Neural crest cell (in vitro differentiated cells): ENCODE measurements at places on chromosomes 6 and 20.

DNA sequence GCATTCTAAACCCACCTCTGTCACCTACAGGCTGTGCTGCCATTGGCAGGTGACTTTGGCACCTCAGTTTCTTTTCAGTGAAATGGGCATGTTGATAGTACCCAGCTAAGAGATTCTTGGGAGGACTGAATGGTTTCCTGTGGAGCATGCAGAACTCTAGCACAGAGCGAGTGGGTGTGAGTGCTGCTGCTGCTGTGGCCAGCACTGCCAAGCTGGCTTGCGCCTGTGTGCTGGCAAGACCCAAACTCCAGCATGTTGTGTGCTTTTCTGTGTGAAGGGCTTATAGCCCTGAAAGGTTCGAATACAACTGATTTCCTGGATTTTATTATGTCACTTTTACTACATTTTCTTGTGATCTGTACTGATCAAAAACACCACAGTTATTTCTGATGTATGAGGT, 78.1 kb upstream of the KIF25 start:
- DNase-seq: no peak

GRCh38 chr6:41707565-41708200, 27.7 kb downstream of the TFEB start:
- no peak for DNase-seq

DNA sequence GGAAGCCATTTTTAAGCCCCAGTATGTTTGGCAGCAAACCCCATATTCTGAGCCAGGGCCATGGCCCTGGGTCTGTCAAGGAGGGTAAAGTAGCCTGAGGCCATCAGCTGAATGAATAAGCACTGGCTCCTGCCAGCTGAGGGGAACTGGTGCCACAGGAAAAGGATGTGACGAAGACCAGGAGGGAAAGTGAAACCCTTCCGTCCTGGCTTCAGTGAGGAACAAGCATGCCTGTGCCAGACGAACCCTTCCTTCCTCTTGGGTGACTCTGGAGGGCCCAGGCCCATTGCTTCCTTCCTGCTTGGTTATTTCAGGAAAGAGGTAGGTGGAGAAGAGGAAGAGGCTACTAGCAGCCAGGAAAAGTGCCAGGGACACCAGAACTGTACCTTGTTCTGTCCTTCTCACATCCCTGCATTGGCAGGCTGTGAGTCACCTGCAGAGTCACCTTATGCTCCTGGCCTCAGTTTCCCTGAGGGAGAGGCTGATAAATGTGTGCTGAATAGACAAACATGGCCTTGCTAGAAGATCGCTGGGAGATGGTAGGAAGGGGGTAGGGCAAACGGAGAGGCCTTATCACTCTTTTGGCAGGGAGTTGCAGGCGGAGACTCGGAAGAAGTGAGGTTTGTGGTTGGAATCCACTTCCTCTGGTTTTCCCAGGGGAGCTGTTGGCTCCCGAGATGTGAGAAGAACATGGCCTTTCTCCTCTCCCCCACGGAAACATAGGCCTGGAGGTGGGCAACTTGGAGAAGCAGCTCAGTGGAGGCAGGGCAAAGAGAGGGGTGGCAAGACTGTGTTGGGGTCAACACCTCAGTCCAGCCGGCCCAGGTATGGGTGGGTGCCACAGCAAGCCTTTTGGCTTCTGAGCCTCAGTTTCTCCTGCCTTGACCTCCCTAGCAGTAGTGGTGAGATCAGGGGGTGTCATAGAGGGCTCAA, 37.4 kb downstream of the COX4I2 start:
- DNase-seq: no peak

- no peak for DNase-seq
Observed at GRCh38 chr6:122484760-122485159, 13.2 kb upstream of the SERINC1 start.

DNA sequence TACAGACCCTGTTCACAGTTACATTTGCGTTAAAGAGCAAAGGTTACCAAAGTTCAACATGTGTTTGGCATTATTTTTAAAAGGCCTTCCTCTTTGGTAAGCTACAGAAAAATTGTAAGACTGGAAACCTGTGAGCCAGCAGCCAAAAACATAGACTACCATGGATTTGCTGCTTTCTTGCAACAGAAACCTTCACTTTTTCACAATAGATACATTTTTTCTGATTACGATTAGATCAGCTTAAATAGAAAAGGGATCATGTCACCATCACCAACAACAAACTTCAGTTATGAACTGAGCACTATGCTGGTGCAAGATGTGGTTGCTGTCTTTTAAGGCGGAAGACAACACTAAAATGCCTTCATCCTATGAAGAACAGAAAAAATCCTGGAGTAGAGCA, 112.3 kb upstream of the MARCKS start:
- DNase-seq: no peak

DNA sequence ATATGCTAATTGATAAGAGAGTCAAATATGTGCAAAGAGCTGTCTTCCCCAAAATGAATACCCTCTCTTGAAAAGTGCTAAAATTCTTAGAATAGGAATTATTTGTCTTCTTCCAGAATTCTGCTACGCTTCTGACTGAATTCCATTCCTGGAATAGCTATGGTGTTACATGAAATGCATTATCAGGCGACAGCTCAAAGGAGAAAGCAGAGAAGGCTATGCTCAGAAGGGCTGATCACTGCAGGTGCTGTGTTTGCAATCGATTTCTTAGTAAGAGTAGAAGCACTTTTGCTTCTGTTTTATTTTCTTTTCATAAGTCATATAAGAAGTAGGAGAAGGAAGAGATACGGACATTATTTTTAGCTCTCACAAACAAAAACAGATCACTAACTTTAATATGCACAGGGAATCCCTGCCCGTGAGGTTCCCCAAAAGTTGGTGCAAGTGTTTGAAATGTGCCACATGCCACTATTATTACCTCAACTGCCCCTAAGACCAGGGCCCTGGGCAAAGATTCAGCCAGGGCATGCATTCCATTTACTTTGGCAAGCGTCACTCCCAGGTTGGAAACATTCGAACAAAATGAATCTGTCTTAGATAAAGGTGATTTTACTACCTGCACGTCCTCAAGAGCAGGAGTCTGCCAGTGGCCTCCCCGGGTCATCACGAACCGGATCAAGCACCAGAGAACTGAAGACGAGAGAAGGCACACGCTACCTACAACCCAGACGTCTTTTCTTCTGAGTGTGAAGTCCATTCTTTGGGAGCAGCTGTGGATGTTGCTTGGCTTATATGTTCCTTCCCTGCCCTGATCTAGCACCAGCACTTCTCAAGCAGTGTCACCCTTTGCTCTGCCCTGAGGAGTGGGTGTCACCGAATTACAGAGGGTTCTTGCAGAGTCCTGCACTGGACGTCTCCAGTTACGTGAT, 7.2 kb downstream of the MYLK4 start:
- no peak for DNase-seq

DNA sequence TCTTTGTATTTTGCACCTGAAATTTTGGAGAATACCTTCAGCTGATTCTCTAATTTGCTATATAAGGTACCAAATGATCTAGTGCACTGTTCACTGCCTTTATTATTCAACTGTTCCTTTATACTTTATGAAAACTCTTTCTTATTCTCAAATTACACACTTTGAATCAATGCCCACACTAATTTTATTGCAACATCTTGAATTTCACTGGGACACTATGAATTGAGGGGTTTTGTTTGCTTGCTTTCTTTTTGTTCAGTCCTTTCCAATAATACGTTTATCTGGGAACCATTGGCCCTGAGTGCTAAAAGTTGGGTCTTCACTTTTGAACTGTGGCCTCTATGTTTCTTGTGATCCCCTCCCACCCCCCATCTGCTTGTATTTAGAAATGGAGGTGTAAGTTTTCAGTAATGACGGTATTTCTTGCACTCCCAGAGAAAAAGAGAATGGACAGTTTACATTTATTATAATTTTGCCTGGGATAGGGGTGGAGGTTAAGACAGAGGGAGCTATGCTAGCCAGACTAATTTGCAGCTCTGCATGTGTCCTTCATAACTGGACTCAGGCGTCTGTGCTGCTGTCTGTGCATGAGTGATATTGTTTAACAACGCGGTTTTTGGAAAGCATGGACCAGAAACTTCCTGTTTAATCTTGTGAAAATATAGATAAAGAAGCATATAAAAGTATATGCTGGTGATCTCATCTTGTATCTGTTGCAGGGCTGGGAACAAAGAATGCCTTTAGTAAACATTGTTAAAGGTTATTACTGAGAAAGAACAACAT, 98.1 kb downstream of the DNAH8 start:
- no peak for DNase-seq

- DNase-seq: no peak
Observed at GRCh38 chr6:152727507-152727906, 23.1 kb upstream of the VIP start.

DNA sequence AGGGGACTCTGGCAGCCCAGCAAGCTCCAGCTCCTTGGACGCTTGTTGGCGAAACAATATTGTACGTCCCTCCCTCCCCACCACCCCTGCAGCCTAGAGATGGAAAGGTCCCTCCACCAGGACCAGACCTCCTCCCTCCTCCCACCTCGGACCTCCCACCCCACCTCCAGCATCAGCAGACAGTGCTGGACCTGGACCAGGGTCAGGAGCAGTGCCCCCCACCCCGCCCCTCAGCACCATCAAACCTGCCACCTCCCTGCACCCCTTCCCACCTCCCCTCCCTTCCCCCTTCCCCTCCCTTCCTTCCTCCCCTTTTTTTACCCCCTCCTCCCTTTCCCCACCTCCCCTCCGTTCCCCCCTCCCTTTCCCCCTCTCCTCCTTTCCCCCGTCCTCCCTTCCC, 98.4 kb downstream of the TAF4 start:
- no peak for DNase-seq

- DNase-seq: no peak
Observed at GRCh38 chr20:4937407-4938319, 63.6 kb downstream of the SLC23A2 start.

DNA sequence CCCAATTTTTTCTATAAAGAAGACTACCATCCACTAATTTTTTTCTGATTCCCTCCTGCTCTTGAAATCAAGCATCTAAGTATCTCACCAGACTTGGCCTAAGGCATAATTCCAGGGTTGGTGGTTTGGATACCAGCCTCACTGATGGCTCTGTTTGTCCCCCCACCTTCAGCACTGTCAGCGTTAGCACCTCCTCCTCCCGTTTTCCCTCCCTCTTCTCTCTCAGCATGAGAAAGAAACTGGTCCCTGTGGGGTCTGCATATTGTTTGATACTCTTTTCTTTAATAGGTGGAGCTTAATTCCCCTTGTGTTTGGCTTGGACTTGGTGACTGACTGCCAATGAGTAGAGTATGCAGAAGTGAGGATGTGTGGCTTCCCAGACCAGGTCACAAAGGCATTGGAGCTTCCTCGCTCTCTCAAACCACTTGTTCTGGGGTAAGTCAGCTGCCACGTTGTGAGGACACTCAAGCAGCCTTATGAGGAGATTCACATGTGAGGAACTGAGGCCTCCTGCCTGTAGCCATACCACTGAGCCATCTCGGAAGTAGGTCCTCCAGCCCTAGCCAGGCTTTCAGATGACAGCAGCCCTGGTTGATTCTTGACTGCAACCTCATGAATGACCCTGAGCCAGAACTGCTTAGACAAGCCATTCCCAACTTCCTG, 65.2 kb downstream of the RIOK1 start:
- no peak for DNase-seq

DNA sequence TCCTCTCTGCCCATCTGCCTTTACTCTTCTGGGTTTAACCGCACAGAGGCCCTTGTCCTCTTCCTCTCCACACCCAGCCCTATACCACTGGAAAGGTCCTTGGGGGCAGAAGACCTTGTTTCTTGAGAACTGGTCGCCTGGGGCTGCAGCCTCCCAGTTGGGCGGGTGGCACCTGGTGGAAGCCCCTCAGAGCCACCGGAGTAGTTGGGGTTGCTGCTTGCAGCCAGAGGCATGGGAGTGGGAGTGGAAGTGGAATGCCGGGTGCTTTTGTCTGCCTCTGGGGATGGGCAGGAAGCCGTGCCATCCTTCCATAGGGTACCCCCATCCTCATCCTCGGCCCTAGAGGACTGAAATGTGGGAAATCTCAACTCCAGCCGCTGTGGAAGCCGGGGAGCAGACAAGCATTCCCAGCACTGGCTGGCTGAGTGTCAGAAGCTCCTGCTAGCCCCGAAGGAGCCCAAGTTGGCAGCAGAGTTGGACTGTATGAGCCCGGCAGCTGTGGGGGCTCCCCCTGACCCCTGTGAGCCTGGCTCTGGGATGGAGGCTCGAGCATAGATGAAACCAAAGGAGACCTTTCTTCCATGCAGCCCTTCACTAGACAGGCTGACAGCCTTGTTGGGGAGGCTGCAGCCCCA, 1.2 kb downstream of the VSTM2L start:
- DNase-seq: no peak

DNA sequence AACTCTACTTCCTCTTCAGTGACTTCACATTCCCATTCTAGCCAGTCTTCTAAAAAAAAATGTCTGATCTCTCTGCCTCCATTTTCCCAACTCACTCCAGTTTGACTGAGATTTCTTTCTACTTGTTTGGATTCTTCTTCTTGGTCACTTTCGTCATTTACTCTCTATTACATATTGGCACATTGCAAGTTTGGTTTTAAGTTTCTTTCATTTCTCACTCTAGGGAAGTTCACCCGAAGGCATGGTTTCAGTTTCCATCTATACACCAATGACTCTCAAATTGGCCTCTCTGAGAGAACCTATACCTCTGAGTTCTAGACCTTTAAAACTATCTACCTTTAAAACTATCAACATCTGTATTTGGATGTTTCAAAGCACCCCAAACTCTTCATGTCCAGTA, 51.3 kb downstream of the CD109 start:
- no peak for DNase-seq

- no peak for DNase-seq
Observed at GRCh38 chr20:1371202-1371782, 21.6 kb downstream of the FKBP1A start.

DNA sequence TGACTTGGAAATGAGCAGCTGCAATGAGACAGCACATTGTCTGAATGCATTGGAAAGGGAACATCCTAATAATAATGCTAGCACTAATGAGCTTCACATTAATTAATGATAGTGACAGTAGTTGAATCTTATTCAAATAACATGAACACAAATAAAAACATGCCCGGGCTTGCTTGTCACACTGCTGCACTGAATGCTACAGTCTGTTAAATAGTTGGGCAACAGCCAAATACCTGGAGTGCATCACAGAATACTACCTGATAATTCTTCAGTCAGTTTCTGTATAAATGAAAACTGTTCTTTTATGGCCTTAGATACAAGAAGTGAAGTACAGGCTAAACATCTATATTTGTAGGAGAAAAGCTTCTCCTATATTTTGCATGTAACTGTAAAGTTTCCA, 458.7 kb downstream of the RNF144B start:
- DNase-seq: no peak

- DNase-seq: no peak
Observed at GRCh38 chr20:5364997-5365597, 48.3 kb upstream of the PROKR2 start.
